DMS79 (cell line): ENCODE measurements at places on chromosomes 13 and 19.
A peak's percentile ranks its signal among the peaks of the same experiment; 100 is the strongest.

DNA sequence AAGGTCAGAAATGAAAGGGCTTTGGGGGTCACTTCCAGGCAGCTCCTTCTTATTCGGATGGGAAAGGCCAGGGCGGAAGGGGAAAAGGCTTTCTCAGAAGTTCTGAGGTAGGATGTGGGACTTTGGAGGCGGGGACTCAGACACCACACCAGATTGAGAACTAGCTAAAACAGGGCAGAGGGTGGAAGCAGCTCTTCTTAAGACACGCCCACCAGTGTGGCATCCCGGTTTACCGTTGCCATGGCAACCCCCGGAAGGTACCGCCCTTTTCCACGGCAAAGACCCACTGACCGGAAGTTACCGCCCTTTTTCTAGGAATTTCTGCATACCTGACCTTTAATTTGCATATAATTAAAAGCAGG lies 3.8 kb upstream of the LILRA5 start:
- no peak for DNase-seq

GRCh38 chr13:39748961-39749360 lies 93.5 kb downstream of the COG6 start:
- DNase-seq = no peak

DNA sequence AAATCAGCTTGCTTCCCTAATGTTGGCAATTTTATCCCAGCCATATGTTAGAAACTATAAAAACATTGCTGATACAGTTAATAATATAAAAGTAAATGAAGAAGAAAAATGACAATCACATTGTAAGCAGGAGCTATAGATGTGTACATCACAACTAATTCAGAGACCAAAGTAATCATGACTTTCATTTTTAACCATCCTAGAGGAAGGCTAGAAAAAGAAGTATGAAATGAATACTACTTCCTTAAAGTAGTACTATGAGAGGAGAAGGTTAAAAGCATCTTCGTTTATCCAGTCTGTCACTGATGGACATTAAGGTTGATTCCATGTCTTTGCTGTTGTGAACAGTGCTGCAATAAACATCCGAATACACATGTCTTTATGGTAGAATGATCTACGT lies 135.5 kb downstream of the IRS2 start:
- DNase-seq = no peak

DNA sequence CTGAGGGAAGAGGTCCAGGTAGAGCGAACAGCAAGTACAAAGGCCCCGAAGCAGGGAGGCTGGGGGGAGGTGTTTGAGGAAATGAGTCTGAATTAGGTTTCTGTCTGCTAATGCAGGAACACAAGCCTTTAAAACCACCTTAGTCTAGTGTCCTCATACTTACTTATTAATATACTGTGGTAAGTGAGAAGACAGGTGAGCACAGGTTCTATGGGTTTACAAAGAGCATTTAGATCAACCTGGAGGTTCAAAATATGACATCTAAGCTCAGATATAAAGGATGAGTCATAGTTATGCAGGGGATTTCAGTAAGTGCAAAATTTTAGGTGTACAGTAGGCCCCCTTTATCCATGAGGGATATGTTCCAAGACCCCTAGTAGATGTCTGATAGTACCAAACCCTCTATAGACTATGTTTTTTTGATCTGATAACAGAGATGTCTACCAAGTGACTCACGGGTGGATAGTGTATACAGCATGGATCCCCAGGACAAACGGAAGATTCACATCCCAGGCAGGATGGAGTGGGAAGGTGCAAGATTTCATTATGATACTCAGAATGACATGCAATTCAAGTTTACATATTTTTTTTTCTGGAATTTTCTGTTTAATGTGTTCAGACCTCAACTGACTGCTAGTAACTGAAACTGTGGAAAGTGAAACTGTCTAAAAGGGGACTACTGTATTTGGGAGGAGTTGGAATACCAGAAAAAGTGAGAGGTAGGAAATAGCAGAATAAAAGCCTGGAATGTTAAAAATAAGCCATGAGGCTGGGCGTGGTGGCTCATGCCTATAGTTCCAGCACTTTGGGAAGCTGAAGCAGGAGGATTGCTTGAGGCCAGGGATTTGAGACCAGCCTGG lies 18.2 kb upstream of the MED4 start:
- DNase-seq = no peak

DNA sequence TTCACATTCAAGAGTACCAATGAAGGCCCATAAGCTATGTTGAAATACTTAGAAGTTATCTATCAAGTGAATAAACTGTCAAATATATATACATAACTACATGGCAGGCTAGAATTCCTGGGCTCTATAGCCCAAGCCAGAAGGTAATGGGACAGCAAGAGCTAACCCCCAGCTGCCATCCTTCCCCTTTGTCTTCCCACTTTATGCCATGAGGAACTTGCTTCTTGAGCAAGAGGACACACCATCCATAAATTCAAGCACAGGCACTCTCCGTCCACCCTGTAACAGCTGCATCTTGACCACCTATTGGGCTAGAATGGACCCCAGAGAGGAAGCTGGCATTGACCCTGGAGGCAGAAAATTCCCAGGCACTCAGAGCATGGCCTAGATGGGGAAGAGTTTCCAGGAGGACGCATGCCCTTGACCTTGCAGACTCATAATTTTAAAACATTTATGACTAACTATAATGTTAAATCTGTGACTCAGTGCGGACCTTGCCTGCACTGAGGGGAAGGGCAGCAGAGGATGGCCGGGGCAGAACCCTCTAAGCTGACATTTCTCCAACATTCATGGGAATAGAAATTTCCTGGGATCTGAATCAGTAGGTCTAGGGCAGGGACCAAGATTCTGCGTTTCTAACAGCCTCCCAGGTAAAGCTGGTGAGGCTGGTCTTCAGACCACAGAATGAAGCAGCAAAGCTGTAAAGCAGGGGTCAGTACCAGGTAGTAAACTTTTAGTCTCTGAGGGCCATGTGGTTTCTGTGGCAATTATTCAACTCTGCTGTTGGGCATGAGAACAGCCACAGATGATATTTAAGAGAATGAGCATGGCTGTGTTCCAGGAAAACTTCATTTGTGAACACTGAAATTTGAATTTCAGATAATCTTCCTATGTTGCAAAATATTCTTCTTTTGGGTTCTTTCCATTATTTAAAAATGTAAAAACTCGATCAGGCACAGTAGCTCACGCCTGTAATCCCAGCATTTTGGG lies 71.4 kb upstream of the CLDN10 start:
- DNase-seq = no peak

- no peak for DNase-seq
Observed at GRCh38 chr19:1841209-1841924, 6.9 kb downstream of the REXO1 start.

DNA sequence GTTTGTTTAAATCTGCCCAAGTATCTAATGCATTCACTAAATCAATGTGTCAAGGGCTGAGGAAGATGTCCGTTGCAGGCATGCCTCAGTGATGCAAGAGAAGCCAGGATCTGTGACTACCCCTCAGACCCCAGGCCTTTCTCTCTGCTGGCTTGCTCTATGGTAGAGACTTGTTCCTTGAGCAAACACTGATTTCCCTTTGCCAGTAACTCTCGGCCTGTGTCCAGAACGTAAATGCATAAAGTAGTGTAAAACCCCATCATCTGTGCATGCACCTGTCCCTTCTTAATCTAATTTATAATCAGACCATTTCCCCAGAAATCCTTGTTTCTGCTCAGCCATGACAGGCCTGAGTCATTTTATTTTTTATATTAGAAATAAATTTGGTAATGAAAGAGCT lies 28.7 kb upstream of the FRY start:
- DNase-seq = no peak

DNA sequence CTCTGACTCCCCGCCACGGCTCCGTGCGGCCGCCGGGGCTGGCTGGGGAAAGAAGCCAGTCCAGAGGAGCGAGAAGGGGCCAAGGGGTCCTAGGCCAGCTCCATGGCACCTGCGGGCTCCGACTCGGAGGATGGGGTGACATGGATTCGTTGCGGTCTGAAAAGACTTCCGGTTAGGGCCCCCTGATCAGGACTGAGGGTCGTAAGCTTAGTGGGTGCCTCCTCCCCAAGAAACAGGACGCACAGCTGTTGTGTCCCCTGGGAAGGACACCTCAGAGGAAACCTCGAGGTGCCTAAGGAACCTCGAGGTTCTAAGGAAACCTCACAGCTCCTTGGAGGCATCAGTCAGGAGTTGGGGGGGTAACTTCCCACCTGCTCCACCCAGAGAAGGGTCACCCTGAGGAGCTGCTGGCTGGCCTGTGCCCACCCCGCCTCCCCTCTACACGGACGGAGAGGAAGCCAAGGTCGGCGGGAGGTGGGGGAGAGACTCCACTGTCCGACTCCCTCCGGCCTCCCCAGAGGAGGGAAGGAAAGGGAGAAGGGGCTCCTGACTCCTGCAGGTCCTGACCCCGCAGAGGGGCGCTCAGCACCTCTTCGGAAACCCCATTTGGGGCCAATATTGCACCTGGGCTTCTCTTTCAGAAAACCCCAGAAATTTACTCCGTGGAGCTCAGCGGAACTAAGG lies 855 bp downstream of the ATP12A start:
- DNase-seq = no peak

DNA sequence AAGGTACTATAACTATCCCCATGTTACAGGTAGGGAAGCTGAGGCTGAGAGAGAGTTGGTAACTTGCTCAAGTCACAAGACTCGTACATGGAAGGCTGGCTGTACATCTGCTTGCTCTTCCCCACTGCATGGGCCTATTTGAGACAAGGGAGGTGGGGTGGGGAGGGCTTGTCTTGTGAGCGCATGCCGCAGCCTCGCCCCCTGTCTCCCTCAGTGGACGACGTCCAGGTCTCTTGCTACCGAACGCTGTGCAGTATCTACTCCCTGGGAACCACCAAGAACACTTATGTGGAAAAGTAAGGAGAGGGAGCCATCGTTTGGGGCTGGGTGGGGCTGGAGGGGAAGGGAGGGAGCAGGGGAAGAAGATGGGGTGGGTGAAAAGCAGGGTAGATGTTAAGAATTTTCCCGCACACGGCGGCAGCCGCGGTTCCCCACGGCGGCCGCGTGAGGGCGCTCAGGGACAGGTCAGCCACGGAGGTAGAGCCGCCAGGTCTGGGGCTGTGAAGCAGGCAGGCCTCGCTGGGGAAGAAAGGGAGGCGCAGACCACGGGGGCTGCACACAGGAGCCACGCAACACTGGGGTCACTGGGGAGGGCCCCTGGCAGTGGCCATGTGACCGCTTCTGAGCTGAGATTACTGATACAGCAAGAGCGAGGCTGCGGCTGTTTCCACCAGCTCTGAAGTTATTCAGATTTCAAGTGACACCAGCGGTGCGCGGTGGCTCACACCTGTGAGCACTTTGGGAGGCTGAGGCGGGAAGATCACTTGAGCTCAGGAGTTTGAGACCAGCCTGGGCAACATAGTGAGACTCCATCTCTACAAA lies 81.5 kb downstream of the RYR1 start:
- DNase-seq = no peak

DNA sequence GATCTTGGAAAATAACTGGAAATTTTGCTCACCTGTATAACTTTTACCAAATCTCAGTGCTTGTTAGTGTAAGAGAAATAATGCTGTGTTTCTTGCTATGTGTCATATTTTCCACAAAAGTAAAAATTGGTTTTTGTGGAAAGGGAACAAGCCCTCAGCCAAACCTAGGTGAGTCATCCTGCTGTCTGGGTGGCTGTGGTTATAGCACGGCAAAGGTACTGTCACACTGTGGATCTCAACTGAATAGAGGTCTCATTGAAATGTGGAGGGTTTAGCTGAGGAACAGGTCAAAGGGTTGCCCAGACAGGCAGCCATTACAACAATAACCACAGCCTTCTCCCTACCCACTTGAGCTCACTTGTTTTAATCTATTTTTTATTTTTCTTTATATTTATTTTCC lies 338.8 kb upstream of the DACH1 start:
- no peak for DNase-seq

- DNase-seq = peak; percentile 32
Observed at GRCh38 chr19:30229525-30230174, 142.5 kb upstream of the ZNF536 start.

GRCh38 chr19:5993648-5994358 lies 15.9 kb upstream of the RANBP3 start:
- peak; percentile 11 for DNase-seq

DNA sequence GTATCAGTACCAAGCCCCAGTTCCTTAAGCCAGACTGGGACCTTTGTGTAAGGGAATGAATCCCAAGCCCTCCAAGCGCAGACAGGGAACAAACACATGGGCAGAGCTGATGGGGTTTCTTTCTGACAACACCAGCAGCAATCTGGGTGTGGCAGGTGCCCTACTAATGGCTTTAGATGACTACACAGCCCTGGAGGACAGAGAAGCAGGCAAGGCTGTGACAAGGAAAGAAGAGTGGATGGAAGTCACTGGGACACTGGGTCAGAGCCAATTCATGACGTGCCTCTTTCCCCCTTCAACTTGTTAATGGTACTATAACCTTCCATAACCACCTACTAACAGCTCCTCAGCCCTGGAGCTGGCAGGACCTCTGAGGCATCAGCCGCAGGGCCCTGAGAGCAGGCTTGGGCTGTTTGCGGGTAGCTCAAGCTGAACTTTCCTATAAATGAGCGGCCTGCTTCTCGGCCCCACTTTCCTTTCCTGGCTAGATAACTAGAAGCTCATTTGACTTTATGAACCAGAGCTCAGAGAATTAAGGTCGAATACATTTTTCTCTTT lies 38.9 kb downstream of the RASL11A start:
- no peak for DNase-seq

GRCh38 chr13:60538566-60538965 lies 141.5 kb downstream of the TDRD3 start:
- DNase-seq = no peak

- no peak for DNase-seq
Observed at GRCh38 chr19:55287361-55288079, 3.7 kb downstream of the BRSK1 start.

- no peak for DNase-seq
Observed at GRCh38 chr19:29515706-29516357, 10.0 kb upstream of the VSTM2B start.

GRCh38 chr13:20446405-20446804 lies 79.3 kb downstream of the CRYL1 start:
- no peak for DNase-seq

GRCh38 chr13:44816701-44817100 lies 172.6 kb downstream of the NUFIP1 start:
- no peak for DNase-seq

DNA sequence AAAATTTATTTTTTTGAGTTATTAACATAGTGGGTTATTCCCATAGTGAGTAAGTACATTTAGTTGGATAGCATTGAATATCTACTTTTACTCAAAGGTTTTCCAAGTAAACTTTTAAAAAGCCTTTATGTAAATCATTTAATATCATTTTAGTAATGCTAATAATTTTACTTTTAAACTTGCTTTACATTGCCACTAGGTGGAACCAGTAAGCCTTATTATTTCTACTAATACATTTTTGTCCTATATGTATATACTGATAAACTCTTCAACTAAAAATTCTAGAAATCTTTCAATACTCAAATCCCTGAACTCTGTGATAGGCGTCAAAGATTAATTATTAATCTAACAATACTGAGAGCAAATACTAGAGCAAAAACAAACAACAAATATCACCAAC lies 1709.2 kb upstream of the PCDH20 start:
- no peak for DNase-seq

DNA sequence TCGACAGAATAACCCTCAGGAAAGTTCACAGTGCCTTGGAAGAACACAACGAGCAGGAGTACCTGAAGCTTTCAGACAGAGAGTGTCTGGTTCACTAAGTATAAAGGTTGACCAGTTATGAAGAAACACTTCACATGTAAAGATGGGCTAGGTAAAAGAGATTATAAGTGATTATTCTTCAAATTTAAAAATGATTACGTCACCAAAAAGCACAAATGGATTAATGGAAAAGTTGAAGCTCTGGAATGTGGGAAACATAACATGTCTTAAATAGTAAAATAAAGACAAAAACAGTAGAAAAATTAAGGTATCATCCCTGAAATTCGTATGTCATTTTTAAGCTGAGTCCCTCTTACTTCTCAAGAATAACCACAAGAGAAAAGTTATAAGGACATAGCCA lies 643.9 kb upstream of the KLF12 start:
- DNase-seq = no peak
